ENCODE measurements at places on chromosomes 16 and 17.
A peak's percentile ranks its signal among the peaks of the same experiment; 100 is the strongest.

DNA sequence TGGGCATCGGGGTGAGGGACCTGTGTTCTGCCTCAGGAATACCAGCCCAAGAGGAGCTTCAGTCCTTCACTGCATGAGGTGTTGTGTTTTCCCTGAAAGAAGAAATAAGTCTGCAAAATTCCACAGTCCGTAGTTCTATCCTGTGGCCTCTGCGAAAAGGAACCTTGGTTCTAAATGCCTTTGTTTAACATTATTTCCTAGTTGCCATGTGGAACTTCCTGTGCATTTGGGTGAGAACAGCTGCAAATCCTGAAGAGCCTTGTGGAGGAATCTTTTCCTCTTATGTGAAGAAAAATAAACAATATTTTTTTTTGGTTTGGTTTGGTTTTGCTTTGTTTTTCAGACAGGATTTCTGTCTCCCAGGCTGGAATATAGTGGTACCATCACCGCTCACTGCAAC, 9.8 kb downstream of the PSKH1 start:
- DNase-seq: no peak

DNA sequence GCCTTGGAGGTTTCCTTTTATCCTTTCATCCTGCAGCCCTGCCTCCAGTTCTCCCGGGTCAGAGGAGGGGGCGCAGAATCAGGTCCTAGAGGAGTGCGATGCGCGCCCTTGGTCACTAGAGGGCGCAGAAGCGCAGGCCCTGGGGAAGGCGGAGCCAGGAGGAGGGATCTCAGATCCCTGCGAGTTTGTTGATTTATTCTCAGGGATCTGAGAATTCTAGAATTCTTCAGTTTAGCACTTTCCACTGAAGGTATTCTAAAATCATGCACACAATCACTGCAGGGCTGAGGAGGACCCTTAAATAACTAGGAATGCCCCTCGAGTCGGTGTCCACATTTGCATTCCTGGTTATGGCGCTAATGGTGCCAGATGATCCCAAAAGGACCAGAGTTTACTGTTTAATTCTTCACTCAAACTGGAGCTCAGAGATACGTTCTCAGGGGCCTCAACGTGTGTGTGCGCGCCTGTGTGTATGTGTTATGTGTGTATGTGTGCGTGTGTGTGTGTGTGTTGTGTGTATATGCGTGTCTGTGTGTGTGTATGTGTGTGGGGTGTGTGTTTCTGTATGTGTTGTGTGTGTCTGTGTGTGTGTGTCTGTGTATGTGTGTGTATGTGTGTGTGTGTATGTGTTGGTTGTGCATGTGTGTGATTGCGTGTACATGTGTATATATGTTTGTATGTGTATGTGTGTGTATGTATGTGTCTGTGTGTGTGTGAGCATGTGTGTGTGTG, 6.9 kb upstream of the ELAC2 start:
- peak; percentile 62 for DNase-seq

DNA sequence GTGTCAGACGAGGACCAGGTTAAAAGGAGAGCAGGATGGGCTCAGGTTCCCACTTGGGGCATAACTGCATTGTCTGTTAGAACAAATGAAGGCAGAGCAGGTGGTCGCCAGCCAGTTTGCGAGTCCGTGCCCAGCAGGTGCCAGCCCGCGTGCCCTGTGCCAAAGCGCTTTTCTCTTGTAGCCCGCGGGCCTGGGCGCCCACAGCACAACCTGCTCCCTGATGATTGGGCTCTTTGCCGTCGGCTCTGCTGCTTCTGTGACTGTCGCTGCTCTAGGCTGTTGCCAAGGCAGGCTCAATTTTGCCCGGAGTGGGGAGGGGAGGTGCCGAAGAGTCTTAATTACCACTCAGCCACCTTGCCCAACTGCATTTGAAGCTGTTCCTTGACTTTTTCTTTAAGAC, 21.1 kb downstream of the KNOP1 start:
- no peak for DNase-seq

DNA sequence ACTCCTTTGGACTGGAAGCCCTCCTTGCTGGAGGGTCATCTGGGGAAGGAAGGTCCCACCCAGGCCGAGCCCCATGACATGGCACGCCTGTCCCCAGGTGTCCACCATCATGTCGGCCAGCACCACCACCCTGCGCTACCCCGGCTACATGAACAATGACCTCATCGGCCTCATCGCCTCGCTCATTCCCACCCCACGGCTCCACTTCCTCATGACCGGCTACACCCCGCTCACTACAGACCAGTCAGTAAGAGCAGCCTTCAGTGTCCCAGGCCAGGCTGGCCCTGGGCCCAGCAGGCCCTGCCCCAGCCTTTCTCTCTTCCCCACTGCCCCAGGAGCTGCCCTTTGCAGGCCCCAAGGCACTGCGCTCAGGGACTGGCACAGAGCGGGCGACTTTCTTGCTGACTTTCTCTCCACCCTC, 6.5 kb downstream of the TUBG2 start:
- no peak for DNase-seq

GRCh38 chr17:28864991-28865849, 10.4 kb downstream of the ERAL1 start:
- no peak for DNase-seq

- no peak for DNase-seq
Observed at GRCh38 chr17:30095507-30096244, 20.9 kb upstream of the NSRP1 start.

GRCh38 chr16:90018652-90019542, at the start of gene DBNDD1:
Gene DBNDD1 (minus strand): TSS chr16:90019456. CDS start chr16:90019341, 115 bp downstream.
- no peak for DNase-seq

- no peak for DNase-seq
Observed at GRCh38 chr16:4944333-4945281, 7.7 kb upstream of the PPL start.

DNA sequence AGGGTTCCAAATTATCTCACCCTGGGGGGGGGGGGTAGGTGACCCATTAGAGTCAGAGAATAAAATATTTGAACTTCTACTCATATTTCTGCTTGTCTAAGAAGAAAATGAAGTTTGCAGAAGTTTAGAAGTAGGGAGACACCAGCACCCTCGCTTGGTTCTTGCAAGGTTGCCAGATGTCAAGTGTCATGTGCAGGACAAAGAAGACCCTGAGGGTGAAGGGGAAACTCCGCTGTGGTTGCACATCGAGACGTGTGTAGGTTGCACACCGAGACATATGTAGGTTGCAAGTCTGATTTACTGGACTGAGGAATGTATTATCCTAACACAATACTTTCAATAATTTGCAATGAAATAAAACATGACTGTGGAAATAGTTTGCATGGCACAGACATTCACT, 42.4 kb upstream of the IRF8 start:
- no peak for DNase-seq

GRCh38 chr17:35847633-35848373, 20.9 kb downstream of the HEATR9 start:
- no peak for DNase-seq

DNA sequence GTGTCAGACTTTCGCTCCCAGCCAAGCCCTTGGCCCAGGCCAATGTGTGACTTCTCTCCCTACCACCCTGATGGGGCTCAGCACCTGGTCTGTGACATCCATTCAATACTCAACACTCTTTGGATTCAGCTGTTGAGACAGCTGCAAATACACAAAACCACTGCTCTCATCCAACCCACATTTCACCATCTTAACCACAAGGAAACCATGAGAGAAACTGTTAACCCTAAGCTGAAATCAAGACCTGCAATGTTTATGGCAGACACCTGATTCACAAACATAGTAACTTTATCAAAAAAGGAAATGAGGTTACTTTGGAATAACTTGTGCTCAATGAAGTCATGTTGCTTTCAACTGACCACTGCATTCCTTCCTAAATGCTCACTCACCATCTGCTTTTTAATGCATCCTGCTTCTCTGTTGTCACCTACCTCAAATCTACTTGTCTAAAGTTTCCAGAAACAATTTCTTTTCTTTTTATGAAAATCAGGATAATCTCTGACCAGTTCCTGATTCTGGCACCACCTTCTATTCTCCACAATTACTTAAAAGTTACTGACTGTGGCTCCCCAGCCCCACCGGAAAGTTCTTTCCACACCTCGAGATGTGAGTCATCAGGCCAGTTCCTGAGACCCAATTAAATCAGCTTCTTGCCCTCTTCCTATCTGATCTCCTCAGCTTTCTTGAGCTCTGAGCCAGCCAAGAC, 88.2 kb downstream of the NOG start:
- DNase-seq: no peak

GRCh38 chr16:88777471-88778270, 7.3 kb downstream of the PIEZO1 start:
- DNase-seq: no peak

GRCh38 chr17:75976175-75976848, 2.7 kb downstream of the ACOX1 start:
- no peak for DNase-seq

DNA sequence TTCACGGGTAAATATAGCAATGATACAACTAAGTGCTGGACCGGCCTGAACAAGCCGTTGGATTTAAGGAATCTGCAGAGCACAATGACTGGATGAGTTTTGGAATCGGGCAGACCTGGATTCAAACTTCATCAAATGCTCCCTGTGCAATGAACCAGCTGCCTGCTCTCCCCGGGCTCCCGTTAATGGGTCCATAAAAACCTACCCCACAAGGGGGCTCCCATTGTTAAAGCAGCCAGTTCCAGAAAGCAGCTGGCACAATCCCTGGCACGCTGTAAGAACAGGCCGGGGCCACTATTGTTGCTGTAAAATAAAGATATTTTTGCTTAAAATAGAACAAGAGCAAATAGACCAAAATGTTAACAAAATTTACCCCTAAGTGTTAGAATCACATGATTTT, 131.9 kb downstream of the C16orf95 start:
- DNase-seq: no peak

GRCh38 chr17:32283745-32284201, 18.1 kb downstream of the RHBDL3 start:
- no peak for DNase-seq

GRCh38 chr17:15031975-15032374, 233.2 kb downstream of the PMP22 start:
- no peak for DNase-seq

- DNase-seq: no peak
Observed at GRCh38 chr16:73046849-73047214, 1.1 kb downstream of the ZFHX3 start.

DNA sequence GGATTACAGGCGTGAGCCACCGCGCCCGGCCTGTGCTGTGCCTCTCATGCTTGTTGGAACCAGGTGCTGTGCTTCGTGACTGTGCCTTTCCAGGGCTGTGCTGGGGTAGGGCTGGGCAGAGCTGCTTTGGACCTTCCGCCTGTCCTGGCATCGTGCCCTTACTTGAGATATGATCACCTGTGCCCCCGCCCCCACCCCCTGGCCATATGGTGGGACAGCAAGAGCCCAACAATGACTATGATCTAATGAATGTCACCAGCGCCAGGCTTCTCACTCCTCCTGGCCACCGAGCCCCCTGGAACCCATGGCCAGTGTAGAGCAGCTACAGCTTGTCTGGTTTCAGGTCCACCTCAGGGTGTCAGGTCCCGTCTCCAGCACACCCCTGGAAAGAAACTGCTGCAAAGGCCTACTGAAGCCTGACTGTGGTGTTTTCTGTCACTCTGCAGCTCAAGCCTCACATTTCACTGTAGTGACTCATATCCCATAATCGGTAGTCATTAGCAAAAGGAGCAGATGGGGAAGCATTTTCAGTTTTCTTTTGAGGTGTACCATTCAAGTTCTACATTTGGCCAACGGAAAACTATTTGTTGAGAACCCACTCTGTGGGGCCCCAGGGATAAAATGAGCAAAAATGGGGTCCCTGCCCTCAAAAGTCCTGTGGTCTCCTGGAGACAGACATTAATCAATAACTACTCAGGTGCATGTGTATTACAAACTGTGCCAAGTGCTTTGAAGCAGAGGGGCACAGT, 22.1 kb downstream of the FCSK start:
- no peak for DNase-seq

- DNase-seq: no peak
Observed at GRCh38 chr17:47801176-47801765, 20.3 kb downstream of the OSBPL7 start.

GRCh38 chr17:49393491-49394255, 21.0 kb downstream of the PHB1 start:
- no peak for DNase-seq

GRCh38 chr17:79628861-79629547, 18.2 kb upstream of the RBFOX3 start:
- no peak for DNase-seq

DNA sequence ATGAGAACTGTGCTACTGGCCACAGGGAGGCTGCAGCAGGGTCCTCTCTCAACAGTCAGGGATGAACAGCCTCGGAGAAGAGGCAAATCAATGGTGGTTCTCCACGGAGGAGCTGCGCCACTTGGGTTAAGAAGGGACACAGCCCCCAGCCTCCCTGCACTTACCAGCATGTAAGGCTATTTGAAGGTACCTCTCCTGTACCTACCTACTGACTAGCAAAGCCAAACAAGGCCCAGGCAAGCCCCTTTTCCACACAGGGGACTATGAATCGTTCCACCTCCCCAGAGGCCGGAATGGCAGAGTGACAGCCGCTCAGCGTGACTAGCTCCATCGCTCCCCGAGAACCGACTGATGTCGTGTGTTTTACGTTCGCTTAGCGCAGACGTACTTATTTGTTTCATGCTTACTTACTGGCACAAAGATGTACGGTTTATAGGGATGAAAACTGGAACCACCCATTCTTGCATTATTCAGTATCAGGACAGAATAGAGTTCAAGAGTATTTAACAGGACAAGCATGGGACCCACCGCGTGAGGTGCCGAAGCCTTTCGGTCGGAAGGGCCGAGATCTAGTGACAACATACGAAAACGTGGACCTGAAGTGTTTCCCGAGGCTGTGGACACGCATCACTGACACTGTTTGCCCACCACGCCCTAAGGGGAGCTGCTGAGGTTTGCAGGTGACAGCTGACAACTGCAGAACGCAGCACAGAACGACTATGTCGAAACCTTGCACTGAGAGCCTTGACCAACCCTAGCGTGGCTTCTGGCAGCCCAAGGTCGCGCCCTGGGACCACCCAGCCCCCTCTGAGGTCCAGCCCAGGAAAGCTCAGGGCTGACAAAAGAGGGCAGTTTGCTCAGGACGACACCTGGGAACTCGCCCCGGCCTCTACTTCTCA, 1.0 kb downstream of the TEPSIN start:
- no peak for DNase-seq

- peak; percentile 85 for DNase-seq
Observed at GRCh38 chr16:67968400-67969253, at the start of gene SLC12A4. Gene SLC12A4 (minus strand): TSS chr16:67968637. CDS start chr16:67968553, 84 bp downstream.

DNA sequence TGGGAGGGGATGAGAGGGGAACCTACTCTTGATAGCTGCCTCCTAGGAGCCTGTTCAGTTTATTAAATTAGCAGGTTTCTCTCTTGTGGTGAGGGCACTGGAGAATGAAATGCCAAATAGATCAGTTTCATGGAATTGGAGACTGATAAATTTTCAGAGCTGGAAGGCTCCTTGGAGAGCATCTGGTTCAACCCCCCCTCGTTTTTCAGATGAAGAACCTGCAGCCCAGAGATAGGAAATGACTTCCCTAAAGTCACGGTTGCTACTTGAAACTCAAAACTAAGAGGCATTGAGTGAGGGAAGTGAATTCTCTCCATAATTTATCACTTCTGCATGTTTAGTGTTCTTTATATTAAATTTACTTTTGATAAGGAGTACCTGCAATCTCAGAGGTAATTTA, 366.0 kb upstream of the CCL2 start:
- no peak for DNase-seq

DNA sequence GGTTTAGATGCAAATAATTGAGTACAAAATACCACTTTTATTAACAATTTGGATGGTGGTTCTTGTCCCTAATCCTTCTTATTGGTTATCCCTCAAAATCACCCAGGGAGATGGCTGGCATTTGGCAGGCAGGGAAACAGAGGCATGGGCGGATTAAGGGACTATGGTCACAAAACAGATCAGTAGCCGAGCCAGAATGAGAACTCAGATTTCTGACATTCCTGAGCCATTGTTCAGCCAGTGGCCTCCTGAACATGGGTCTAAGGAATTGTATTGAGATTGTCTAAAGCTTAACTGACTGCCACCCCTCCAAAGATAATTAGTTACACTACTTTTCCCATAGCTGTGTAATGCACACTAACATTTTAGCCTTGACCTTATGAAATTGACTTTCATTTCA, 88.4 kb downstream of the CHD9NB start:
- no peak for DNase-seq
